ENCODE measurements at places on chromosomes 1 and 21.

- DNase-seq: no peak
These were observed 47.1 kb upstream of the PLA2G2C start for GRCh38 chr1:20233394-20233793.

- DNase-seq: no peak
These were observed 169.0 kb downstream of the SMYD3 start for GRCh38 chr1:246338098-246338497.

- DNase-seq: no peak
These were observed 935 bp downstream of the KCNK2 start for GRCh38 chr1:215083383-215083961.

DNA sequence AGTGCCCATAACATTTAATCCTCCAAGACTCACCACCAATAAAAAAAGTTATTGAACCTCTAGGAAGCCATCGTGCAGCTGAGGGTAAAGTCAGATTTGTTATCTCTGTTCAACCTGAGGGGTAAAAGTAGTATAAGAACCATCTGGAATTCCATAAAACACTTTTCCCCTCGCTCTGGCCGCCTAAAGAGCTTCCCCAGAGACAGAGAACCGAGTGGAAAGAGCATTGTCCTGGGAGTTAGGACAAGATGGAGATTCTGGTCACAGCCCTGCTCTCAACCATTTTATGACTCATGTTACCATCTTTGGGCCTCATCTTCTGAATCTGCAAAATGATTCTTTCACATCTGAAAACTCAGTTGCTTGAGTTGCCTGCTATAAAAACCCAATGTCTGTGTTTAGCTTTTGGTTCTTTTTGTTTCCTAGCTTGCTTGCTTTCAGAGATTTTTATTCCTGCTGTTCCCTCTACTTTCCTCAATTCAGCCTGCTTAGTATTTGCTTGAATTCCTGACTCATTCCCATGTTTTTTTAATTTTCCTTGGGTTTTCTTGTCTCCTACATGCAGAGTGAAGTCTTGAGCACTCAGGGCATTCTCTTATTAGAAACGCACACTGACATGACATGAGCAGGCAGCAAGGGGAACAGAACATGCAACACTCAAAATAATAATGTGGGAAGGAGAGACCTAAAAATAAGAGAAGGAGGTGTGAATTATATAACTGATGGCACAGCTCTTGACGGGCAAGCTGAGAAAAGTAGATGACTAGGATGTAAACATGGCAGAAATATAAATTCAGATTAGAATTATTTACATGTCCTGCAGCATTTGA lies 1.7 kb downstream of the EPHX4 start:
- DNase-seq: no peak

- no peak for DNase-seq
These were observed 148.5 kb downstream of the POU2F1 start for GRCh38 chr1:167369175-167369574.

DNA sequence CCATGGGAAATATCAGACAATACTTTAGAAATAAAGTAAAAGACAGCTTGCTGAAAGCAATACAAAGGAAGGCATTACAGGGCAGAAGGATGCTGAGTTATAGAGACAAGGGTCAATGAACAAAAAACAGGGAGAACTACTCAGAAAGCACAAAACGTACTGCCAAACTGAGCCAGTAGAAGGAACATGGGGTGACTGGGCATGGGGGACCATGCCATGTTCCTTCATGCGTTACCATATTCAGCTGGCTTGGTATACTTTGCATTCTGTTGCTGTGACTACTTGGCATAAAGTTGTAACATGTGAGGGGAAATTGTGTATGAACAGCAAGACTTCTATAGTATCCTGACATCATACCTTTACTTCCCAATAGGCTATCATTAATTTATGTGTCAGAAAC lies 358.6 kb upstream of the LYPLAL1 start:
- no peak for DNase-seq

GRCh38 chr1:201764166-201764565 lies 64.8 kb upstream of the IPO9 start:
- no peak for DNase-seq

- DNase-seq: no peak
These were observed 511.0 kb downstream of the OMA1 start for GRCh38 chr1:58035523-58035922.

GRCh38 chr21:31371715-31372470 lies 27.8 kb upstream of the TIAM1 start:
- DNase-seq: no peak

DNA sequence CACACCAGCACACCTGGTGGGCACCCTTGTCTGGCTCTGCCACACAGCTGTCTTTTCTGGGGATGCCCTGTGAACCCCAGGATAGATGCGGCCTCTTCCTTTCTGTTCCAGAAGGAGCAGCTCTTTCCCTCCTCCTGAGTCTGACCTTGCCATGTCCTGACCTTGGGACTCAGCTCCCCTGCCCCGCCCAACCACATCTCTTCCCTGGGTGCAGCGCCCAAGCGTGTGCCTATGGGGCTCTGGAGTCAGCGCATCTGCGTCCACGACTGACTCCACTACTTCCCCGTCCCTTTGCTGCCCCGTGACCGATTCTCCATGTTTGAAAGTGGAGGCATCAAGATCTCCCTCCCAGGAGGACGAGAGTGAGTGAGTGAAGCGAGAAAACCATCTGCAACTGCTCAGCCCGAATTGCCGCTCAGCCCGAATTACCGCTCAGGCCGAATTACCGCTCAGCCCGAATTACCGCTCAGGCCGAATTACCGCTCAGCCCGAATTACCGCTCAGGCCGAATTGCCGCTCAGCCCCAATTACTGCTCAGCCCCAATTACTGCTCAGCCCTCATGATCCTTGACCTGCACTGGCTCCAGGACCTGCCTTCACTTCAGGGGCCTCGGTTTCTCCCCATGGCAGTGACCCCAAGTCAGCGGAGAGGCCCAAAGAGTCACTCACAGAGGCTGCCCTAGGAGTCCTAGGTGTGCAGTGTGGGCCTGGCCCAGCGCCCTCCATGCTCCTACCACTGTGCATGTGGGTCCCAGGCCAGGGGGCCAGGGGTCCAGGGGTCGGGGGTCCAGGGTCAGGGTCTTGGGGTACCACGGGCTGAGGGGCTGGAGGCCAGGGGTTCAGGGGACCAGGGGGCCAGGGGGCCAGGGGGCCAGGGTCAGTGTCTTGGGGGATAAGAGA lies 18.6 kb upstream of the TTC34 start:
- no peak for DNase-seq

DNA sequence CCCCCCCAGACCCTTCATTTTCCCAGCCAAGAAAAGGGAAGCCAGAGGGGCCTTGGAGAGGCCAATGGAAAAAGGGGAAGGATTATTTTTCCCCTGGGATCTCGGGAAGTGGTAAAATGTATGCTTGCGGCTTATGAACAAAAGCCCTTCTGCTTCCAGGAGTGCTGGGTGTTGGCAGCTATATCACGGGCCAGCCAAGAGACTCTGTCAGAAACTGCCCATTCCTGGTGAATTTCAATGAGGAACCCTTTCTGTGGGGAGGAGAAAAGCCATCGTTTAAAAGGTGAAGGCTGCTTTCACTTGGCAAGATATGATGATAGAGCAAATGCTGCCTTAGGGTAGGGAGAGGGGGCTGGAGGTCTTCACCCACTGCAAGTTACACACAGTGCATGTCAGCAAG lies 69.7 kb upstream of the ZC3H12A start:
- DNase-seq: no peak

GRCh38 chr1:182281541-182281940 lies 110.0 kb downstream of the GLUL start:
- DNase-seq: no peak

DNA sequence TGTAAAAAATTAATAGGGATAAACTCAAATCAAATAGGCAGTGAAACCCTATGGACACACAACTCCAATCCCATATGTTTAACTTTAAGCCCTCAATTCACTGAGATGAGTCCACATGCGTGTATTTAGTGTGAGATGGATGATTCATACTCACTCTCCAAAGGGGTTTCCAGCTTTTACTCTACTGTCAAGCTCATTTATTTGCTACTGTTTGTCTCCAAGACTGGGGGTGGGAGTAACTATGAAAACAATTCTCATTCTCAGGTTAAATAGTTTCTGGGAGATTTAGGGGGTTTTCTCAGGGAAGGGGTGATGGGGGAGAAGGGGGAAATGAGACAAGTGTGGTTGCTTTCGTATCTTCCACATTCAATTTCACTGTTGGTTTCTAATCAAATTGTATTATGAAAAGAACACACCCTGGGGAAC lies 2.7 kb downstream of the RAB29 start:
- no peak for DNase-seq

GRCh38 chr1:172246521-172247390 lies 173.7 kb upstream of the C1orf105 start:
- no peak for DNase-seq

DNA sequence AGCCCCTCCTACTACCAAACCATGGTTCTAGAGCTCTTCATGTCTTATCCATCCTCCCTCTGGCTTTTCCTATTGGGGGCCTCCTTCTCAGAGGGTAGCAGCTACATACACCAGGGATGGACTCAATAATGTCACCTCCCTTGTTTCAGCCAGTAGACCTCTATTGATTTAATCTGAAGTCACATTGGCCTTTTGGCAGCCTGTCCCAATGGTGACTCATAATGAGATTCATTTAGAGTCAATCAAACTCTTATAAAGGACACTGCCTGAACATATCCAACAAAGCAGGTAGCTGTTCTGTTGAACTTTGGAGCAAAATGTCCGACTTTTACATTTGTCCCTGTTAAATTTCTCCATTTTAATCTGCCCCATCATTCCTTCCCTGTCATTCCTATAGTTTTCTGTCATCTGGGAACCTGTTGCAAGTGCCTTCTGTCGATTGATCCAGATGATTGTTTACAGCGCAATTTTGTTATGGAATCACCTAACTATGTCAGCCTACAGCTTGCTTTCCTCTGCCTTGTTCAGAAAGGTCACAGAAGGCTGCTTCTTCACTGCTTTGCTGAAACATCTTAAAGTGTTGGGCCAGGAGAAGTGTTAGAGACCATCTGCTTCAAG lies 105.9 kb downstream of the ETS2 start:
- no peak for DNase-seq

DNA sequence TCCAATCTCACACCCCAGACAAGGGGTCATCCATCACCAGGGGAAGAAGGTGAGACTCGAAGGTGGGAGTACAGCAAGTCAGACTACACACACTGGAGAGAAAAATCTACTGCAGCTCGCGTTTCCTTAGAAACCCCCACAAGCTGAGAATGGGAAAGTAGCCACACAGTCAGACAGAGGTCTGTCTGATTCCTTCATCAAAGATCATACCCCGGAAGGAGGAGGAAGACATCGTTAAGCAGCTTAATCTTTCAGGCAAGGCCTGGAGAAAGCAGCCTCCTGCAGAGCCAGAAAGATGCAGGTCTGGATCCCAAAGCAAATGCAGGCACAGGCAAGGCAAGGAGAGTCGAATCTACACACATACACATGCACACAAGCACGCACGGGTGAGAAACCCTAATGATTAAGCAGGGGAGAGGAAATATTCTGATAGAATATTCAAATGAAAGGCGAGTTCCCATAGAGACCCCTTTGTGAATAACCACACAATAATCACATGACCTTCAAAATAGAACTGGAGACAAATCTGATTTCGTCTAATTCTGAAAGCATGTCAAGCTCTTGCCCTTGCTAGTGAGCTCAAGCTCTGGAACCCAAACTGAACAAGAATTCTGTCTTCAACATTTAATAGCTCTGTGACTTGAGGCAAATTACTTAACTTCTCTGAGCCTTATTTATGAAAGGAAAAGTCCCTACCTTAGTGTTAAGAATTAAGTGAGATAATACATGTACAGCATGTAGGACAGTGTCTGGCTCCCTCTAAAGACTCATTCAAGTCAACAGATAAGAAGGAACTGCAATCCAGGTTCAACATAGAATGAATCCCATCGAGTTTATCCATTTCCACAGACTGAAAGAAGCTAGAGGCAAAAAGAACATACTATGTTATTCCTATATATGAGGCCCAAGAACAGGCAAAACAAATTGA lies 387.8 kb downstream of the OMA1 start:
- no peak for DNase-seq

DNA sequence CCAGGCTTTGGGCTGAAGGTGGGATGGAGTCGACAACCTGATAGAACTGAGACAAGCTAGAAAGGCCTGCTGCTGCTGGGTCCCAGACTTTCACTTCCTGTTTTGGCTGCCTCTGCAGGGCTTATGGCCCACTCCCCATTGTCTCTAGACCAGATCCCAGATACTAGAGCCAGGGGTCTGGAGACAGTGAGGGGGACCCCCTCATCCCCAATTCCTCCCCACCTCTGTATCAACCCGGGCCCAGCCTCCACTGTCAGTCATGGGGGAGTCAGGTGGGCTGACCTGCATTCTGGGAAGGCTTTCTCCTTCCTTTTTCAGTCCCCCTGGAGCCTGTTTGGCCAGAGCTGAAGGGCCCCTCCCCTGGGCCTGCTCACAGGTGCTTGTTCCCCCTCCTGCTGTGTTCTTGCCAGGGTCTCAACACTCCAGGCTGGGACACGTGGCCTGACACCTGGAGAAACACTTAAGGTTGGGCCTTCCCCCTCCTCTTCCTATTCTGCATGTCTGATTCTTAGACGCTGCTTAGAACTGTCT lies 18.0 kb upstream of the ETV3L start:
- DNase-seq: no peak

- no peak for DNase-seq
These were observed 147.9 kb downstream of the MAGI3 start for GRCh38 chr1:113538225-113538624.

GRCh38 chr1:237141502-237141901 lies 99.5 kb downstream of the RYR2 start:
- peak; percentile 26 for DNase-seq

- no peak for DNase-seq
These were observed 6.9 kb upstream of the KNCN start for GRCh38 chr1:46558141-46558963.

GRCh38 chr21:46089285-46089684 lies 8.6 kb upstream of the COL6A2 start:
- no peak for DNase-seq

DNA sequence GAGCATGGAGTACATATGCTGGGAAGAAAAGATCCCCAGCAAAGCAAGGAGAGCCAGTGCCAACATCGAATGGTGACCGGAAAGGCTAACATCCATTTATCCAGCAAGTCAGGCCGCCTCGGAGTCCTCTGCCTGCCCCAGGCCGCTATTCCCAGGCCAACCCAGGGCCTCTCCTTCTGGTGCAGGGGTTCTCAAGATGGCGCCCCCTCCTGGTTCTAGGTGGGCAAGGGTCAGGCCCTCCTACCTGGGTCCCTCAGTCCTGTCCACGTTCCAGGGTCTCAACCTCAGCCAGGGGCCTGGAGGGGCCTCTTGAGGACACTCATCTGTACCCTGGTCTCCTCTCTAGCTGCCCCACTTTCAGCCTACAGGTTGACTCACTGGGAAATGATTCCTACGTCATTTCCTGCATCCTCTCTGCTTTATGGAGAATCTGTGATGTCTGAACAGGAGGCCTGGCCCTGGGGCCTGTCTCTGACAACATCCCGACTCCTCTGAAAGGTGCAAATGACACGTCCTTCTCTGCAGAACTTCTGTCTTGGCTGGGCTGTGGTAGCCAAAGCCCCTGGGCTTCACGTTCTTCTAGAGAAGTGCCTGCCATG lies 145.3 kb downstream of the PSMG1 start:
- no peak for DNase-seq

- DNase-seq: no peak
These were observed 35.2 kb downstream of the RGL1 start for GRCh38 chr1:183840140-183840539.

- no peak for DNase-seq
These were observed 55.2 kb downstream of the SLC45A1 start for GRCh38 chr1:8373125-8373524.
